Tibial nerve (tissue), 4 donors: ENCODE measurements at places on chromosomes 13 and 19.

GRCh38 chr13:99296398-99296797 is 10.8 kb downstream of the GPR183 start:
- no peak for DNase-seq
- no peaks in the 10 kb centered on the region for H3K27me3 ChIP-seq
- H3K4me1 ChIP-seq: no peaks in the 10 kb centered on the region
- no peaks in the 10 kb centered on the region for H3K36me3 ChIP-seq

DNA sequence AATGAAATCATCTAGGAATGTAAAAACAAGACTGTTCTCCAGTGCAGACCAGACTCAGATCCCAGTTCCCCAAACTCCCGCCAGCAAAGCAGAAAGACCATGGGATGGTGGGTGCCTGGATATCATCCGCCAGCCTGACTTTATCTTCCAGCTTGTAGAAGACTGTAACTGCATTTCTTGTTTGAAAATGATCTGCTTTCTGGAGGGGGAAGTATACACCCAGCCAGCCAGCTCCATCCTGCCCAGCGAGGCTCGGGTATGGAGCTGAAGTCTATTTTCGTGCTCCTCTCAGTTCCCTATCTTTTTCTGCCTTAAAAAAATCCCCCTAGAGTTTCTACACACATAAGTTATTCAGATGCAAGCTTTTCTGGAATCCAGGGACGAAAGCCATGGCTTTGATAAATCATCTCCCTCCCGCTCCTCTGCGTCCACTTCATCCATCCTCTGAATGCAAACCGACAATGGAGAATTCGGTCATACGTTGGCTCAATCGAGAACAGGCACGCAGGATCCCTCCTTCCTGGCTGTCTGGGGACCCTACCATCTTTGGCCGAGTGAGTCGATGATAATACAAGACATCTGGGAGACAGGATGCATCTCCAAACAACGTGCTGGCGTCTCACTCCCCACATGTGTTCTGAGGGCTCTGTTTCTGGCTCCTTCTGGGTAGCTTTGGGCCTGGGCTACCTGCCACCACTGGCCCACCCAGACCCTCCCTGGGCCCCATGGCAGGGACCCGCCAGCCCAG is 31.2 kb downstream of the CEBPG start:
- H3K4me1 ChIP-seq: no peaks in the 10 kb centered on the region
- H3K36me3 ChIP-seq: peaks cover 31% of the 10 kb centered on the region

DNA sequence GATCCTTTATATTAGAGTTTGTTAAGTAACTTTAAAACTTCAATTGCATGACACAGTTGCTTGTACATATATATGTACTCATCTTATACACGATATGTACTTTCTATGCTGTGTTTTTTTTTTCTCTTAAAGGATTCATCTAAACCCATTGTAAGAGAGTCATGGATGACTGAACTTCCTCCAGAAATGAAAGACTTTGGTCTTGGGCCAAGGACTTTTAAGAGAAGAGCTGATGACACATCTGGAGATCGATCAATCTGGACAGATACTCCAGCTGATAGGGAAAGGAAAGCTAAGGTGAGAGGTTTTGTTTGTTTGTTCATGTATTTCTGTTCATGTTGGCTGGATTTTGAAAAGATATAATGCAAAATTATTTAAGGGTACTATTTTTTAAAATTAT is 26.0 kb downstream of the GPALPP1 start:
- no peak overlapping the region for H3K27ac ChIP-seq
- no peaks in the 10 kb centered on the region for H3K27me3 ChIP-seq
- H3K4me1 ChIP-seq: no peaks in the 10 kb centered on the region
- no peak overlapping the region for H3K4me3 ChIP-seq
- DNase-seq: no peak

DNA sequence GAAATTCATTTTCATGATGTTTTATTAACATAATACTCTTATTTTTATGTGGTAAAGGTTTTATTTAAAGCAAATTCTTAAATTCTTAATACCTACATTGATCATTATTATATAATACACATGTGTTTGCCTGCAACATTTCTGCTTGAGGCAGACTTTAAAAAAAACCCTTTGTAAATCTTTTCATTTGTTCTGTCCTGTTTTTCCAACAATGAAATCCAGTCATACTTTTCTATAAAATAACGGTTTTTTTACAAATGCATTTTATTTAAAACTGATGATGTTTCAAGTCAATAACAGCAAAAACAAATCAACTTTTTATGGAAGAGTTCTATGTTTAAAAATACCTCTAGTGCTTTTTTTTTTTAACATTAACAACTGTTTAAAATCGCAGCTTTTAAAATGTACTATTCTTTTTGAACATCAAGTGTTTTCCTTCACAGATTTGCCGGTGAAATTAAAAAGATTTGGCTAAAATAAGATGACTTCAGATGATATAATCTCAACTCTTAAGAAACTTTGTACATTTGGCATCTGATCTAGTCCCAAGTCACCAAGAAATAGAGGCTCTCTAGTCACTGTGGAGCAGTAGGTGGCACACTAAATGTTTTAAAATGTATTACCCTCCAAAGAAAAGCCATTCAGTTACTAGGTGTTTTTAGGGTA is 5.1 kb downstream of the POU4F1 start:
- H3K27me3 ChIP-seq: peaks cover 22% of the 10 kb centered on the region
- H3K4me1 ChIP-seq: peaks cover 22% of the 10 kb centered on the region
- no peak overlapping the region for H3K4me3 ChIP-seq
- no peak for DNase-seq

DNA sequence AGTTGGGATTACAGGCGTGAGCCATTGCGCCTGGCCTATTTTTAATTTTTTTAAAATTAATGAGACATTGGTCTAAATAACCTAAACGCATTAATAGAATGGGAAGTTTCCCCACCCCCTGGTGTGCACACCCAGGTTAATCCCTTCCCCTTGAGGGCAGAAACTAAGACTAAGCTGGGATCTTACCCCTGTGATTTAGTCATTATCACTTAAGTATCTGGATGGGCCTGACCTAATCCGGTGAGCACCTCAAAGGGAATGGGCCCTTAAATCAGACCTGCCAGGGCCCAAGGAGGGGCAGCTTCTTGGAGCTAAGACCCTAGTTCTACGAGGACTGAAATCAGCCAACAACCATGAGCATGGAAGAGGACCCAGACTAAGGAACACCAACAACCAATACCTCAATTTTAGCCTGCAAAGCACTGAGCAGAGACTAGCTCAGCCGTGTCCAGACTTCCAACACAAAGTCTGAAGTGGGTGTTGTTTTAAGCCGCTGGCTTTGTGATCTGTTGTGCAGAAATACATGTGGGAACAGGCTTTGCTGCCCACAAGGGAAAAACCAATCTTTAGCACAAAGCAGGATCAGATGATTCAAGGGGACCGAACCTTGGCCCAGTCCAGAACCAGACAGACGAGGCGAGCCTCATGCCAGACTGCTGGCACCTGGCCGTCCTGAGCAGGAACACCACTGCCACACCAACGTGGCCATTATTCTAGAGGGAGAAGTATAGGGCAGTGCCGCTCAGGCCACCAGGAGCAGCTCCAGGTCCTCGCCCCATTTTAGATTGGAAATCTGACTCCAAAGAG is 7.1 kb downstream of the UBE2S start:
- H3K27me3 ChIP-seq: no peaks in the 10 kb centered on the region
- no peak overlapping the region for H3K27ac ChIP-seq
- peaks cover 13% of the 10 kb centered on the region for H3K4me1 ChIP-seq
- DNase-seq: no peak
- no peak overlapping the region for H3K4me3 ChIP-seq

GRCh38 chr13:33545492-33545891 is 259.9 kb upstream of the STARD13 start:
- H3K27me3 ChIP-seq: no peaks in the 10 kb centered on the region
- DNase-seq: no peak
- no peaks in the 10 kb centered on the region for H3K36me3 ChIP-seq
- no peaks in the 10 kb centered on the region for H3K4me1 ChIP-seq

DNA sequence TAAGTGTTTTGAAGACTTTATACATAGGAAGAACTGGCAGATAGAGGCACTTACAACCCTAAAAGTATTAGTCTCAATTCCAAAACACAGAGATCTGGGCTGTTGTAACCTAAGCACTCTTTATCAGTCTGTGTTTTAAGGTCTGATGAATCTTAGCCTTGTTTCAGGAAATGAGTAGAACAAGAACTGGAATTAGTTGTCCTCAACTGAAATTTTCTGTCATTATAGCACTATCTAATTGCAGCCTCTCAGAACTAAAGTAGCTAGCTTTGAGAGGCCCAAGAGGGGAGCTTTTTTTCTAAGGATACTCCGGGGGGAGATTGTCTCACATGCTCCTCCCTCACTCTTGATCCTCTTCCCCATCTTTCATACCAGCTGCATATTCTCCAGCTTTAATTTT is 13.1 kb downstream of the HNRNPM start:
- no peaks in the 10 kb centered on the region for H3K27me3 ChIP-seq
- no peak overlapping the region for H3K4me3 ChIP-seq
- H3K27ac ChIP-seq: no peak overlapping the region
- peaks cover 3% of the 10 kb centered on the region for H3K4me1 ChIP-seq

DNA sequence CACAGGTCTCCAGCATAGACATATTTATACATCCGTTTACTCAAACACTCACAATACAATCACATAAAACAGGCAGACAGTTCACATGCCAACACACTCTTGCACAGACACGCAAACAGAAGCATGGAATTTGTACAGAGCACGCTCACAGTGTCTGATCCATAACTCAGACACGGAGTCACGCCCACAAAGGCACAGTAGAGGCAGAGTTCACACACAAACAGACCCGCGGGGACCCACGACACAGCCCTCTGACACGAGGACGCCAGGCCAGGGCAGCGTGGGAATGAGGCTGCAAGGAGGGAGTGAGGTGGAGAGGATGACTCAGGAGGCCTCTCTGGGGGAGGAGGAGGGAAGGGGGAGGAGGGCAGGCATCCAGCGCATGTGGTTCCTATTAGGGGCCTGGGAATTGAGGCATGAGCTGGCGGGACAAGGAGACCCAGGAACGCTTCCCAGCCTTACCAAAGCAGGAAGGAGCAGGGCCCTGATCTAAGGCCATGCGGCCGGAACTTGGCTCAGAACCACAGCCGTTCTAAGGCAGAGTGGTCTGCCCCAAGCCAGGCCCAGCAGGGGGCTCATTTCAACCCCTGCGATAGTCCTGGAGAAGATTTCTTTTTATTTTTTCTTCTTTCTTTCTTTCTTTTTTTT is 9.1 kb upstream of the OLFM2 start:
- H3K27ac ChIP-seq: no peak overlapping the region
- no peak overlapping the region for H3K4me3 ChIP-seq
- DNase-seq: peak; percentile 91
- H3K36me3 ChIP-seq: no peaks in the 10 kb centered on the region
- H3K4me1 ChIP-seq: peaks cover 6% of the 10 kb centered on the region
- no peaks in the 10 kb centered on the region for H3K27me3 ChIP-seq

- H3K27ac ChIP-seq: no peak overlapping the region
- no peaks in the 10 kb centered on the region for H3K36me3 ChIP-seq
- H3K4me1 ChIP-seq: no peaks in the 10 kb centered on the region
- DNase-seq: no peak
- no peaks in the 10 kb centered on the region for H3K27me3 ChIP-seq
Measured at GRCh38 chr13:45807520-45808099, 43.9 kb downstream of the SIAH3 start.

GRCh38 chr13:27353166-27353583 is 71.2 kb upstream of the GTF3A start:
- H3K27ac ChIP-seq: no peak overlapping the region
- no peak overlapping the region for H3K4me3 ChIP-seq
- no peaks in the 10 kb centered on the region for H3K4me1 ChIP-seq
- H3K27me3 ChIP-seq: no peaks in the 10 kb centered on the region
- no peaks in the 10 kb centered on the region for H3K36me3 ChIP-seq
- no peak for DNase-seq

- H3K4me3 ChIP-seq: no peak overlapping the region
- H3K4me1 ChIP-seq: no peaks in the 10 kb centered on the region
- H3K36me3 ChIP-seq: no peaks in the 10 kb centered on the region
- H3K27ac ChIP-seq: no peak overlapping the region
- no peak for DNase-seq
- no peaks in the 10 kb centered on the region for H3K27me3 ChIP-seq
Measured at GRCh38 chr13:96940961-96941360, 53.3 kb downstream of the OXGR1 start.
